ENCODE measurements at places on chromosomes 7 and 10.

DNA sequence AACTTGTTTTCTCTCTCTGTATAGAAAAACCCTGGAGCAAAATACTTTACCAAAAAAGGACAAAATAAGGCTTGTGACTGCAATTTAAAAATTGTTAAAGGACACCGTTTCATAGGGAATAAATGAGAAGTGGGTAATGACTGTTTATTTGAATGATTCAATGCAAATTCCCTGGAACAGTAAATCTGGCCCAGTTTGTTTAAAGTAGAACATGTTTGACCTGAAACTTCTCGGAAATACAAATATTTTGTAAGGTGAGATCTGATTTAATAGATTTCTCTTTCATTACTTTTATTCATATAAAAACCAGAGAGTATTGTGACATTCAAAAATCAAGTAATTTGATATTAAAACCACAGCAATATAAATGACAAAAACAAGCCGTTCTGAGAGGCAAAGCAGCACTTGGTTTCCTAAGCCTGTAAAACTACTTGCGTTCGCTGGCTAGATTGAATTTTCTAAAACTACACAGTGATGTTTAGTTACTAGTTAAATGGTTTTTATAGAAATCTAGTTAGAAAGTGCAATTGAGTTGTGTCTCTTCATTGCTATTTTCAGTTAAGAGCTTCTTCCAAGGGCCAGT is 76.8 kb upstream of the PITRM1 start:
- DNase-seq, result no peak

GRCh38 chr10:84310470-84310869 is 17.9 kb upstream of the CCSER2 start:
- DNase-seq, result no peak

GRCh38 chr10:20618011-20618547 is 279.0 kb downstream of the NEBL start:
- DNase-seq, result no peak

GRCh38 chr7:55254596-55255495 is 110.3 kb upstream of the LANCL2 start:
- peak; percentile 26 for DNase-seq

DNA sequence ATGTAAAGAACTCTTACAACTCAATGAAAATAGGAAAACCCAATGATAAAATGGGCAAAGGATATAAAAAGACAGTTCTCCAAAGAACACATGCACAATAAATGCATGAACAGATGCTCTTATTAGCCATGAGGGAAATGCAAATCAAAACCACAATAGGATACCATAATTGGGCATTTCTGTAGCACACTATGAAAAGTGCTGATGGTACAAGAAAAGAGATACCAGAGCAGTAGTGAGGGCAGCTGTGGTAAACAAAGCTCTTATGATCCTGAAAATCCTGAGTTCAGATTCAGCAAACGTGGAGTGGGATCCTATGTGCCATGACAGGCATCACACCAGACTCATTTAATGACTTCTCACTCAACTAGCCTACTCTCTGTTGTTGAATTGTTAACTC is 96.7 kb upstream of the SLC25A13 start:
- DNase-seq, result peak; percentile 9

DNA sequence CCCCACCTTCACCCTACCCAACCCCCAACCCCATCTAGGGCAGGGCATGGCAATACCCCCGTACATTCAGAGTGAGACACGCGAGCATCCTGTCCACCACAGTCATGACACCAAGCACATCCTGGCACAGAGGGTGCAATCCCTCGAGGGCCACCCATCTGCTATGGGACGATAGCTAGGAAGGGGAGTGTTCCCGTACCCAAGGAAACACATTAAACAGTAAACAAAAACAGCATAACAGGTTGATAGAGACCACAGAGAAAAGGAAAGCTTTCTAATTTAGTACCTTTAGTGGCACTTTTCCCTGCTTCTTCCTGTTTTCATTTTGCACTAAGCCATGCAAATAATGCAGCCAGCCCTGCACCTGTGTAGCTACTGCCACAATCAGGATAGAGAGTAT is 2.3 kb upstream of the SMKR1 start:
- DNase-seq, result no peak

Data from DMS 273 treated with DMSO at 0.1 percent for 48 hours (cell line).